ENCODE measurements at places on chromosomes 6 and 20. TPM values are rescaled to one million over a fixed set of nuclear protein-coding genes. Genes with fewer than 3 reads are reported as not detected.

GRCh38 chr6:31493875-31494694 lies 3.9 kb upstream of the MICB start:
- DNase-seq: peak; percentile 95
- H3K27ac ChIP-seq: peak overlapping the region; percentile 82
- H3K27me3 ChIP-seq: no peaks in the 10 kb centered on the region
- H3K4me3 ChIP-seq: peak overlapping the region; percentile 66
- H3K36me3 ChIP-seq: no peaks in the 10 kb centered on the region

DNA sequence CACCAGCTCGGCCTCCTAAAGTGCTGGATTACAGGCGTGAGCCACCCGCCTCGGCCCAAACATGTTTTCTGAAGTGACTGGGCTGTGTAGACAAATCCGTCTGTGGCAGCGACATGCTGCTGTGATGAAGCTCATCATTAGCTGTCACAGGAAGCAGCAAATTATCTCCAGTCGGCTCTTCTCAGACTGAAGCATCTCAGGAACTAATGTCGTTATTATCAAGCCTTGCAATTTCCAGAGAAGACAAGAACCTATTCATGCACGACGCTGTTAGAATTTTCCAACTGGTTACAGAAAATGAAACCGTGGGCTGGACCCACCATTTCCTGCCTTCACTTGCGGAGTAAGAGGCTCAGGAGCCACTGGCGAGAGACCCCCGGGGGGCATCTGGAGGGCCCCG lies 17.1 kb upstream of the NTSR1 start:
- no peak overlapping the region for H3K4me3 ChIP-seq
- H3K27me3 ChIP-seq: no peaks in the 10 kb centered on the region
- no peak overlapping the region for H3K27ac ChIP-seq
- H3K4me1 ChIP-seq: no peaks in the 10 kb centered on the region
- no peak for DNase-seq
- no peaks in the 10 kb centered on the region for H3K36me3 ChIP-seq

GRCh38 chr20:25282034-25282781 lies 34.3 kb downstream of the PYGB start:
- no peak overlapping the region for H3K4me3 ChIP-seq
- H3K4me1 ChIP-seq: no peaks in the 10 kb centered on the region
- H3K36me3 ChIP-seq: peaks cover 95% of the 10 kb centered on the region
- DNase-seq: peak; percentile 43

GRCh38 chr20:1357921-1358671 lies 29.2 kb upstream of the SDCBP2 start:
- H3K27ac ChIP-seq: no peak overlapping the region
- no peak overlapping the region for H3K4me3 ChIP-seq
- no peak for DNase-seq
- no peaks in the 10 kb centered on the region for H3K27me3 ChIP-seq
- no peaks in the 10 kb centered on the region for H3K4me1 ChIP-seq

- no peaks in the 10 kb centered on the region for H3K4me1 ChIP-seq
- H3K36me3 ChIP-seq: no peaks in the 10 kb centered on the region
- DNase-seq: no peak
- no peaks in the 10 kb centered on the region for H3K27me3 ChIP-seq
These were observed 50.4 kb downstream of the MCM8 start for GRCh38 chr20:6000871-6001270.

Gene METTL24
- total RNA-seq: 5.4 TPM

- peaks cover 68% of the 10 kb centered on the region for H3K4me1 ChIP-seq
- no peaks in the 10 kb centered on the region for H3K36me3 ChIP-seq
These were observed 17.5 kb downstream of the ACSS1 start for GRCh38 chr20:25040438-25040831.

Gene GGTLC1
- not detected for total RNA-seq

Gene MYB
- total RNA-seq: 10.0 TPM

- no peak for DNase-seq
- peaks cover 25% of the 10 kb centered on the region for H3K36me3 ChIP-seq
- H3K27ac ChIP-seq: no peak overlapping the region
These were observed 3.7 kb downstream of the MRPS18A start for GRCh38 chr6:43683708-43684455.

- no peaks in the 10 kb centered on the region for H3K36me3 ChIP-seq
- no peaks in the 10 kb centered on the region for H3K27me3 ChIP-seq
- no peak overlapping the region for H3K27ac ChIP-seq
- DNase-seq: no peak
These were observed 8.6 kb upstream of the UBE2J1 start for GRCh38 chr6:89361171-89361570.

DNA sequence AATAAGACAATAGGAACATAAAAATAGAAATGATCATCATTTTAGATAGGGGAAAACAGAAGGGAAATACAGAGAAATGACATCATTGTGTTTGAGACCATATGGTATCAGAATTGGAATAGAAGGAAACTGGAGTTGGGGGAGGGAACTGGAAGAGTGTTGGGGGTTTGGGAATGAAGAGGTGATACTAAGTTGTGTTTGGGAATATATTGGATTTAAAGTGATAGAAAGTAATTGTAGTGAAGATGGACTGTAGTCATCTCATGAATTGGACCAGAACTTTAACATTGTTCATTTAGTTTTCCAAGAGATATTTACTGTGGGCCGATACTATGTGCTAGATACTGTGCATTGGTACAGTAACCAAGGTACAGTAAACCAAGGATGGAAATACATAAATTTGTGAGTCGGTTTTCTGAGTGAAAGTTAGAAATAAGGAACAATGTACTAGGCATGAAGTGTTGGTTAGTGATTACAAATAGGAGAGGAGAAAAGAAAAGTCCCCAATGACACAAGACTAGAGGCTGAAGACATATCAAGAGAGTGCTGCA lies 32.3 kb downstream of the KCNQ5 start:
- no peaks in the 10 kb centered on the region for H3K27me3 ChIP-seq
- H3K27ac ChIP-seq: no peak overlapping the region
- H3K4me3 ChIP-seq: no peak overlapping the region
- H3K4me1 ChIP-seq: no peaks in the 10 kb centered on the region
- no peaks in the 10 kb centered on the region for H3K36me3 ChIP-seq

DNA sequence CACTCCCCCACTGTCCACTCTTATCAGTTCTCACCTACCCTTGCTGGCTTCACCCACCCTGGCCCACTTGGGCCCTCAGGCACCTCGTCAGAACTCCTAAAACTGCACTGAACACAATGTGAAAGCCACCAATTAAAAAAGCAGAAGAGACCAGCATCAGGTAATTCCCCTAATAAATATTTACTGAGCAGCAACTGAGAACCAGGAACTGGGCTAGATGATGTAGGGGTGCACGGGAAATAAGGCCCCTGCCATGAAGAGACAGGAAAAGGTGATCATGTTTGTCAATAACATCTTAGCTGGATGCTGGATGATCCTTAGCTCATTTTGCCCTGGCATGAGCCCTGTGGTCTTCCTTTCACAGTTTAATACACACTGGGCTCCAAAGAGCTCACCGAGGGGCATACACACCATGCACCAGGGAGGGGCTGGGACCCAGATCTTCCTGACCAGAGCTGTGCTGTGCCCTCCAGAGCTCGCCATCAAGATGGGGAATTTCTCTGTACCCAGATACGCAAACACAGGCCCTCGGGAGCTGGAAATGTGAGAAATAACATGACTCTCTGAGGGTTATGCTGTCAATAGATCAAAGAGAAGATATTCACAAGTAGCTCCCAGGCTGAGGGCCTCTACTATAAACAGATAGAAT lies 113.6 kb upstream of the SLC22A16 start:
- H3K36me3 ChIP-seq: no peaks in the 10 kb centered on the region
- no peaks in the 10 kb centered on the region for H3K27me3 ChIP-seq
- no peak for DNase-seq
- no peaks in the 10 kb centered on the region for H3K4me1 ChIP-seq
- no peak overlapping the region for H3K27ac ChIP-seq
- H3K4me3 ChIP-seq: no peak overlapping the region

Gene NRM
- total RNA-seq: not detected

GRCh38 chr6:160261991-160262680 lies 3.5 kb upstream of the SLC22A2 start:
- no peak overlapping the region for H3K4me3 ChIP-seq
- no peaks in the 10 kb centered on the region for H3K4me1 ChIP-seq
- H3K36me3 ChIP-seq: no peaks in the 10 kb centered on the region
- no peak overlapping the region for H3K27ac ChIP-seq
- H3K27me3 ChIP-seq: no peaks in the 10 kb centered on the region

Gene ENPP4
- 4.1 TPM for total RNA-seq

- H3K4me3 ChIP-seq: no peak overlapping the region
- DNase-seq: no peak
- no peaks in the 10 kb centered on the region for H3K27me3 ChIP-seq
- H3K36me3 ChIP-seq: no peaks in the 10 kb centered on the region
- H3K4me1 ChIP-seq: no peaks in the 10 kb centered on the region
These were observed 219.1 kb downstream of the PHACTR1 start for GRCh38 chr6:12935637-12936036.

- H3K4me1 ChIP-seq: no peaks in the 10 kb centered on the region
- DNase-seq: no peak
- H3K4me3 ChIP-seq: no peak overlapping the region
- H3K27ac ChIP-seq: no peak overlapping the region
These were observed 425.3 kb downstream of the KIF16B start for GRCh38 chr20:16147916-16148315.

DNA sequence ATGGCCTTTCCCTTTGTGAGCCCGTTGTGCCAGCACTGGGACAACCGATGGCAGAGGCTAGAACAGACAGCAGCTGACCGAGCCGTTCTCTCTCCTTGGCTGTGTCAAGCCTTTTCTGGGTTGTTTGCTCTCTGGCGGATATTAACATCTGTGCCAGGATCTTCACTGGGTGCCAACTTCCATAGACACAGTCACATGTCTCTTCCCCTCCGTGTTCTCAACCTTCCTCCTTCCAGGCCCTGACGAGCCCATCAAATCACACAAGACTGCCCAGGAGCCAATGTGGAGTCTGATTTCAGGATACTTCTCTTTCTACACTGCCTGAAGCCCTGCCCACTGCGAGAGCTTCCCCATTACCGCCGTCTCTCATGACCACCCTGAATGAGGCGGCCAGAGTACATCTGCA lies 111.0 kb upstream of the RALGAPA2 start:
- no peaks in the 10 kb centered on the region for H3K36me3 ChIP-seq
- no peaks in the 10 kb centered on the region for H3K27me3 ChIP-seq
- H3K4me3 ChIP-seq: no peak overlapping the region
- no peak overlapping the region for H3K27ac ChIP-seq
- H3K4me1 ChIP-seq: no peaks in the 10 kb centered on the region
